ENCODE measurements at places on chromosomes 16 and 17.

DNA sequence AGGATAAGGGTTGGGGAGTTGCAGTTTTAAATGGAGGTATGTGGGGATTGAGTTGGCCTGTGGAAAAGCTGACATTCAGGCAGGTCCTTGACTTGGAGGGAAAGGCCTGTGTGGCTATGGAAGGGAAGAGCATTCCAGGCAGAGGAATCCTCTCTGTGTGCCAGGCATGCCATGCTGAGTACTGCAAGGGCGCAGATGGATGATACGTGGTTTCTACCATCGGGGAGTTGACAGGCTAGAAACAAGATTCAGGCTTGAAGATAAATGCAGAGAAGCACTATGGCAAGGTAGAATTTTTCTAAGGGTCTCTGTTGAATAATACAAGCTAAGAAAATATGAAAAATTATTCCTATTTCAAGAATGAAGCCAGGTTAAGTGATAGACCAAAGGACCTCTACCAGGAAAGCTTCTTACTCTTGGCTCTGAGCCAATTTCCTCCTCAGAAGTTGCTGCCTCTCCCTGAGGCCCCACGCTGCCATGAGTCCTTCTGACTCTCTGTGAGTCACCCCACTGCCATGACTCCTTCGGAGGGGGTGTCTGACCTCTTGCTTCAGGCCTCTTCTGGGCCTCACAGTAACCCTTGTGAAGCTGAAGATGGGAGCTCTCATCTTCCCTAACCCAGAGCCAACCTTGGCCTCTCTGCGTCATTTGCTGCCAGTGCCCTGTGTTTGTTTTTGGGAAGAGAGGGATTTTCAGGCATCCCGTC, 75.8 kb downstream of the WNT3 start:
- no peak for DNase-seq

- DNase-seq, result no peak
Observed at GRCh38 chr17:18141210-18141803, 32.8 kb downstream of the MYO15A start.

DNA sequence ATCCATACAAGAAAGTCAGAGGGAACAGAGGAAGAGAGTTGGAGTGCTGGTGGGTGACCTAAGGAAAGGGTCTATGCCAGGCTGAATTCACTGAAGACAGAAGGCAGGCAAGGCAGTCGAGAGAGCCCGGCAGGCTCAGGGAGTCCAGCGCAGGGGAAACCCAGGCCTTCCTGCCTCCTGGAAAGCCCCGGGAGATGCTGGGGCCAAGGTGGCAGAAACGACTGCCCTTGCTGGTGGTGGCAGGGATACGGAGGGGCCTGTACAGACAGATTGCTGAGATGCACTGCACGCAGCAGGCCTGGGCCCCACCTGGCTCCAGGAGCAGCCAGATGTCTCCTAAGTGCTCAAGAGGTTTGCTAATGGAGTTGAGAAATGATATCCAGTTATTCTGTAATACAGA, 59.8 kb downstream of the GTF3C1 start:
- DNase-seq, result no peak

DNA sequence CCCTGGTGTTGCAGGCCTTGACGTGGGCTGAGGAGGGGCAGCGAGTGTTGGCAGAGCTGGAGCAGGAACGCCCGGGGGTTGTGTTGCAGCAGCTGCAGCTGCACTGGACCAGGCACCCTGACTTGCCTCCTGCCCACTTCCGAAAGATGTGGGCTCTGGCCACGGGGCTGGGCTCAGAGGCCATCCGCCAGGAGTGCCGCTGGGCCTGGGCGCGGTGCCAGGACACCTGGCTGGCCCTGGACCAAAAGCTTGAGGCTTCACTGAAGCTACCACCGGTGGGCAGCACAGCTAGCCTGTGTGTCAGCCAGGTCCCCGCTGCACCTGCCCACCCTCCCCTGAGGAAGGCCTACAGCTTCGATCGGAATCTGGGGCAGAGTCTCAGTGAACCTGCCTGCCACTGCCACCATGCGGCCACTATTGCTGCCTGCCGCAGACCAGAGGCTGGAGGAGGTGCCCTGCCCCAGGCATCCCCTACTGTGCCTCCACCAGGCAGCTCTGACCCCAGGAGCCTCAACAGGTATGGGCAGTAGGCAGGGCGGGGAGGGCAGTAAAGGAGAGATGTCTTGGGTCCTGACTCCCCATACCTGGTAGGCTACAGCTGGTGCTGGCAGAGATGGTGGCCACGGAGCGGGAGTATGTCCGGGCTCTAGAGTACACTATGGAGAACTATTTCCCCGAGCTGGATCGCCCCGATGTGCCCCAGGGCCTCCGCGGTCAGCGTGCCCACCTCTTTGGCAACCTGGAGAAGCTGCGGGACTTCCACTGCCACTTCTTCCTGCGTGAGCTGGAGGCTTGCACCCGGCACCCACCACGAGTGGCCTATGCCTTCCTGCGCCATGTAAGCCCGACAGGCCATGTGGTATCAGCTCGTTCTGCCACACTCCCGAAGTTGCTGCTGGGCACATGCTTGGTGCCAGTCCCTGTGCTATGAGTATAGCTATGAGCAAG, 5.6 kb downstream of the PLEKHG4 start:
- DNase-seq, result peak; percentile 47

- DNase-seq, result no peak
Observed at GRCh38 chr16:85303354-85303883, 191.1 kb upstream of the CIBAR2 start.

GRCh38 chr17:40944531-40944930, 7.1 kb upstream of the KRT23 start:
- DNase-seq, result no peak

DNA sequence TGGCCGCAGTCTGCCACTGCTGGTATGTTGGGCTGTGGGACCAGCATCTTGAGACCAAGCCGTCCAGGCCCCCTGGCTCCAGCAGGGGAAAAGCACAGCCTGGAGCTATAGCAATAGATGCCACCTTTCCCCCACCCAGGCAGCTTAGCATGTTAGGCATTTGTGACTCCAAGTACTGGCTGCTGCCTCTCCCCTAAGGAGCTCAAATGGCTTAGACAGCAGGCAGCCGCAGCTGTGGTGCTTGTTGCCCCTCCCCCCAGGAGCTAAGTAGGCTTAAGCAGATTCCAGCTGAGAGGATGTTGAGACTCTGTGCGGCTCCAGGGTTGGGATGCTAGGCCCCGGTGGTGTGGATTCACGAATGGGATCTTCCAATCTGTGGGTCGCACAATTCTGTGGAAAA, 88.8 kb upstream of the ANKFN1 start:
- DNase-seq, result no peak

- DNase-seq, result no peak
Observed at GRCh38 chr16:25012525-25012991, 2.6 kb downstream of the ARHGAP17 start.

DNA sequence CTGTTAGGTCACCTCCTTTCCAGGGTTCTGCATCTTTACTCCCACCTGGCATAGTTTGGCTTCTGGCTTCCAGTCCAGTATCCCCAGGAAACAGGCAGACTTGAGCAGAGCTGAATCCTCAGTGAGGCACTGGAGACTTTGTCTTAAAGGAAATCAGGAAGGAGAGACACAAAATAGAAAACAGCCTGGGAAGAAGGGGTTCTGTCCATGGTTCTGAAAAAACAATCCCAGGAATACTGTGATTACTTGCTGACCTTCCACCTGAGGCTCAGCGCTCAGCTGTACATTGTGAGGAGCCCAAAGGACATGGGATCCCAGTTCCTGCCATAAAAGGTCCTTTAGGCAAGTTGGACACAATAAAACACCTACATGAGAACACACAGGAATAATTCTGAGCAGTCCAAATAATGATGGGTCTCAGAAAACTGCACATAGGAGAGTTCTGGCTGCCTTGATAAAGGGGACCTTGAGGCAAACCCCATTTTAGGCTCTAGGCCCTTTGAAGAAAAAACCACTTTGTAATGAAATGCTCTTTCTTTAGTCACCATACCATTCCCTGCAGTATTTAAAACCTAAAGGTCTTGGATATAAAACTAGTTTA, 81.4 kb upstream of the CRHR1 start:
- no peak for DNase-seq

- DNase-seq, result no peak
Observed at GRCh38 chr16:5446623-5447240, 349.1 kb upstream of the EEF2KMT start.

GRCh38 chr17:16417896-16418684, 2.7 kb downstream of the TRPV2 start:
- DNase-seq, result no peak

GRCh38 chr16:19911747-19912454, 27.3 kb upstream of the GPRC5B start:
- no peak for DNase-seq

DNA sequence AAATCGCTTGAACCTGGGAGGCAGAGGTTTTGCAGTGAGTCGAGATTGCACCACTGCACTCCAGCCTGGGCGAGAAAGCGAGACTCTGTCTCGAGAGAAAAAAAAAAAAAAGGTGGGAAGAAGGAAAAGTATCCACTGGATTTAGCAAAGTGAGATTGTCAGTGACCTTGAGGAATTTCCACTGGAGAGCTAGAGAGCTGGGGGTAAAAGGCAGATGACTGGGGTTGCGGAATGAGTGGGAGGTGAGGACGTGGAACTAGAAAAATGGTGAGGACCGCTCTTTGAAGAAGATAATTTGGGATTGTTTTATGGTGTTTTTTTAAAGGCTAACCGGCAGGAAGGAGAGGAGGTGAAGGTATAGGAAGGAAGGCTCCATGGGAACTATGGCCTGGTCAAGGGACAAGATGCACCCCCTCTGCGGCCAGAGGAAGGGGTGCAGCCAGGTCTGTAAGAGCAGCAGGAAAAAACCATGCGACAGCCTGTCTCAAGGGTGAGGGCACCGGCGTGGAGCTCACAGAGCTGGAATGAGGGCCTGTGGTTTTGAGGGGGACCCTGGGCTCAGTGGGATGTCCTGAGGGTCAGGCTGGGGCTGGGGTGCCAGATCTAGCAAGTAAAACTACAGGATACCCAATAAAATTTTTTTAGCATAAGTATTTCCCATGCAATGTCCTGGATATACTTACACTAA, 694 bp upstream of the MLST8 start:
- no peak for DNase-seq

- DNase-seq, result no peak
Observed at GRCh38 chr16:81693744-81694303, 85.3 kb upstream of the PLCG2 start.

- no peak for DNase-seq
Observed at GRCh38 chr16:57781741-57782606, 20.3 kb downstream of the KIFC3 start.

DNA sequence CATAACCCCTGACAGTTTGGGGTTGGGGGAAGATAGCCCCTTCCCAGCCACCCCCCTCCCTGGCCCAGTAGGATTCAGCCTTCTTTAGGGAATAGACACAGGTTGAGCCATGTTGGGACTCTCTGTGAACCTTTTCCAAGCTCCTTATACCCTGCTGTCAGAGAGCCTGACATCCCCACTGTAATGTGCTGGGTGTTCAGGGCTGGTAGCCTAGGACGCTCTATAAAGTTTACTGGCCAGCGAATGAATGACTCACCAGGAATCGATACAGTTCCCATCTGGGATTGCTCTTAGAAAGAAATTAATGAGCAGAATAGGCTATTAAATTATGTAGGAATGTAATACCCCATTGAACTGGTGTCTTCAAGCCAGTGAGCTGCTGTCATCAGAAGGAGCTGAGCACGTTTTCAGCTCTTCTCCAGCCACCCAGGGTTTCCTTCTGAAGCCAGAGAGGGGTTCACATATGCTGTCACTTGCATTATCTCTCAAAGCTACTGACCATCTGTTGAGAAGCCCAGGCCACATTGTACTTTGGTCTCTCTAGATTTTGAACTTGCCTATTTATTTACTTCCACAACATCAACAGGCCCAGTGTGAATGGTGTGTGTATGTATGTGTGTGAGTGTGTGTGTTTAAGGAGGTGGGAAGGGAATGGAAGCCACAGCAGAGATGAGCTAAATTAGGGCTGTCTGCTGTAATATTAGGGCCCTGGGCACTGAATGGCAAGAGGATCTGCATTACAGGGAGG, 64.9 kb downstream of the SPACA3 start:
- DNase-seq, result no peak

DNA sequence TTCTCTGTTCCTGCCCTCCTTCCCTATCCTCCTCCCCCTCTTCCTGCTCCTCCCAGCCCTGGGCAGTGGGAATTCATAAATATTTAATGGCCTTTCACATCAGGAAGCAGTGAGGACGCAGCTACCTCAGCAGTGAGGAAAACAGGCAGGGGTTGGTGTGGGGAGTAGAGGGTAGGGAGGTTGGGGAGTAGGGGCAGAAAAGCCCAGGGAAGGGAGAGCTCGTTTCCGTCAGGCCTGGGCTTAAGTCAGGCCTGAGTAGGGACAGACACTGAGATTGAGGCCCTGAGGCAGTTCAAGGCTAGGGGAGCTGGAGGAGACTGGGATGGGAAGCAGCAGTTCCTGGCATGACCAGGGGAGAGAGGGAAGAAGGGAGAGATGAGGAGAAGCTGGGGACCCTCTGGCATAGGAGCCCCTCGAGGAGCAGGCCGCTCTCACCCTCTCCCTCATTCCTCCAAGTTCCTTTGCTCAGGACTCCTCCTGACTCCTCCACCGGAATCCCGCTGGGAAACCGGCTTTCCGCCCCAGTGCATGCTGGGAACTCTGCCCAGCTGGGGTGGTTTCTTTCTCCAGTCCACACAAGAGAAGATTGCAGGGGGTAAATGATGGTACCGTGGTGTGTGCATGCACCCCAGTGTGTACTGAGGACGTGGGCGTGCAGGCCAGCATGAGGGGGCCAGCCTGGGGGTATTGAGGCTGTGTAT, 6.2 kb downstream of the SAMD14 start:
- no peak for DNase-seq

- no peak for DNase-seq
Observed at GRCh38 chr17:1177016-1177700, 2.6 kb downstream of the ABR start.

DNA sequence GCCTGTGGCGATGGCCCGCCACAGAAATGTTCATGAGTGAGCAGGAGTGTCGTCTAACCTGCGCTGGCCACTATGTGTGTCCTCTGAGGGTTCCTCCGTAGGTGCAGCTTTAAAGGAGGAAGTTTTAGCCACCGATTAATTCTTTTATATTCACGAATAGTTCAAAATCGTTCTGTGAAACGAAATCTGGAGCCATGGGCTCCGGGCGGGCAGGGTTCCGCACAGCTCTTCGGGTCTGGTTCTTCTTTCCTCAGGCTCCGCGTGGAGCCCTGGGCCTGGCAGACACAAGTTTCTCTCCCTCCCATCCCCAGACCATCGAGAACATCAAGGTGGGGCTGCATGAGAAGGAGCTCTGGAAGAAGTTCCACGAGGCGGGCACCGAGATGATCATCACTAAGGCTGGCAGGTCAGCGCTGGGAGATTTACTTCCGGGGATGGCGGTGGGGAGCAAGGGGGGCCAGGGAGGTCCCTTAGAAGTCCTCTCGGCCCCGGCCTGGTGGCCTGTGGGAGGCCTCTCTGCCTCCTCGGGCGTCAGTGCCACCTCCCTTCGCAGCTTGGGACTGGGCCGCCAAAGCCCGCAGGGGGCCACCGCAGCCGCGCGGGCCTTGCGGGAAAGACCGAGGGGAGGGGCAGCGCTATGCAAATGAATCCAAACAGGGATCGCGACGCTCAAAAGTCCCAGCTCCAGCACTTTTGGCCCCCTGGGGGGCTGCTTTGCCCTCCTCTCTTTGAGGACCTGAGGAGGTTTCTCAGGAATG, 5.2 kb downstream of the TBX4 start:
- no peak for DNase-seq
